Mesothelial cell of epicardium (in vitro differentiated cells): ENCODE measurements at places on chromosomes 13 and 19. TPM values are rescaled to one million over a fixed set of nuclear protein-coding genes. Genes with fewer than 3 reads are reported as not detected.

DNA sequence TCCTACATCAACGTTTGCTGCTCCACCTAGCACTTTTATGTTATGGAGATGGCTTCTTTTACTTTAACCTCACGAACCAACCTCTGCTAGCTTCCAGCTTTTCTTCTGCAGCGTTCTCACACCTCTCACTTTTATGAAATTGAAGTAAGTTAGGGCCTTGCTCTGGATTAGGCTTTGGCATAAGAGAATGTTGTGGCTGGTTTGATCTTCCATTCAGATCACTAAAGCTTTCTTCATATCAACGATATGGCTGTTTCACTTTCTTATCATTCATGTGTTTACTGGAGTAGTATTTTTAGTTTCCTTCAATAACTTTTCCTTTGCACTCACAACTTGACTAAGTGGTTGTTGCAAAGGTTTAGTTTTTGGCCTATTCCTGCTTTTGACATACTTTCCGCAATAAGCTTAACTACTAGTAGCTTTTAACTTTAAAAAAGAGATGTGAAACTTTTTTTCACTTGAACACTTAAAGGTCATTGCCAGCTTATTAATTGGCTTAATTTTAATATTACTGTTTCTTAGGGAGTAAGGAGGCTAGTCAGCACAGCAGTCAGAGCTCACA is 60.0 kb upstream of the SPRY2 start:
- no peak overlapping the region for H3K27ac ChIP-seq
- peaks cover 12% of the 10 kb centered on the region for H3K36me3 ChIP-seq
- DNase-seq, result no peak
- no peaks in the 10 kb centered on the region for H3K27me3 ChIP-seq
- no peak overlapping the region for H3K4me3 ChIP-seq
- H3K4me1 ChIP-seq, result no peaks in the 10 kb centered on the region

GRCh38 chr13:43529796-43530195 is 257.0 kb downstream of the ENOX1 start:
- H3K4me3 ChIP-seq, result no peak overlapping the region
- H3K27me3 ChIP-seq, result no peaks in the 10 kb centered on the region
- no peak for DNase-seq

Gene ZNF134
- total RNA-seq, result 33.5 to 40.5 TPM (median 40.4 TPM) in 3 replicates

Gene CYP2A13
- not detected in 3 replicates for total RNA-seq

- H3K27ac ChIP-seq, result peak overlapping the region; percentile 86
- no peaks in the 10 kb centered on the region for H3K36me3 ChIP-seq
- no peaks in the 10 kb centered on the region for H3K27me3 ChIP-seq
- no peak overlapping the region for H3K4me3 ChIP-seq
- peaks cover 38% of the 10 kb centered on the region for H3K4me1 ChIP-seq
Observed at GRCh38 chr13:24271231-24271600, 38.2 kb upstream of the C1QTNF9 start.

GRCh38 chr19:4640247-4641000 is 1.1 kb downstream of the TNFAIP8L1 start:
- DNase-seq, result no peak
- peak overlapping the region; percentile 85 for H3K4me3 ChIP-seq
- H3K27ac ChIP-seq, result no peak overlapping the region
- H3K27me3 ChIP-seq, result peaks cover 3% of the 10 kb centered on the region
- H3K4me1 ChIP-seq, result peaks cover 8% of the 10 kb centered on the region
